ENCODE measurements at places on chromosomes 7 and 10.
A peak's percentile ranks its signal among the peaks of the same experiment; 100 is the strongest.

DNA sequence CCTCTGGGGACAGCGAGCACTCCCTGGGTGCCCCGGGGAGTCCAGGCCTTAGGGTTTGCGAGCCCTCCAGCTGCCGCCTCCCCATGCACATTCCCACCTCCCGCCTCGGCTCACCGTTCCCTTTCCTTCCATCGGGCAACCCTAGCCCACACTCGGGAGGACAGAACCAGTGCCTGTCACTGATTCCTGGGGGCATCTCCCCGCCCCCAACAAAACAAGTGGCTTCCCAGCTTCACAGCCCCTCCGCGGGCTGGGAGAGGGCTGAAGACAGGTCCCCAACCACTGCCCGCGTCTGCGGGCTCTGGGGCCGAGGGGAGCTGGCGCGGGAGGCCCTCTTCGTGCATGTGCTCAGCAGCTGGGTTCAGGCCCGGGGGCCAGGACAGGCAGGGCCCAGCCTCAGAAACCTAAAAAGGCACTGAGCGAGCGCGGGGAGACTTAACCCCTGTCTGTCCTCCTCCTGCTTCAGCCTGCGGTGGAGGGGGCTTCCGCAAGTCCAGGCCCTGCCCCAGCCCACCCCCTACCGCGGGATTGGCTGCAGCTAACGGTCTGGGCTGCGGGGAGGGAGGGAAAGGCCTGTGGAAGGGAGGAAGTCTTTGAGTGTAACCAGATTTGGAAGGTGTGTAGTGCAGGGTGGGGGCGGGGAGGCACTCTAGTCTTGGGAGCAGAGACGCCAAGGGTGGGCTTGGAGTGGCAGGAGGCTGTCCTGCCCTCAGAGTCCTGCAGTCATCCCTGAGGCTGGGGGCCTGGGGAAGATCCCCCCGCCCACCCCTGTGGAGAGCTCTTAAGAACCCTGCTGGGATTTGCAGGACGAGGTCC lies 1.2 kb downstream of the FLNC start:
- no peak for DNase-seq

DNA sequence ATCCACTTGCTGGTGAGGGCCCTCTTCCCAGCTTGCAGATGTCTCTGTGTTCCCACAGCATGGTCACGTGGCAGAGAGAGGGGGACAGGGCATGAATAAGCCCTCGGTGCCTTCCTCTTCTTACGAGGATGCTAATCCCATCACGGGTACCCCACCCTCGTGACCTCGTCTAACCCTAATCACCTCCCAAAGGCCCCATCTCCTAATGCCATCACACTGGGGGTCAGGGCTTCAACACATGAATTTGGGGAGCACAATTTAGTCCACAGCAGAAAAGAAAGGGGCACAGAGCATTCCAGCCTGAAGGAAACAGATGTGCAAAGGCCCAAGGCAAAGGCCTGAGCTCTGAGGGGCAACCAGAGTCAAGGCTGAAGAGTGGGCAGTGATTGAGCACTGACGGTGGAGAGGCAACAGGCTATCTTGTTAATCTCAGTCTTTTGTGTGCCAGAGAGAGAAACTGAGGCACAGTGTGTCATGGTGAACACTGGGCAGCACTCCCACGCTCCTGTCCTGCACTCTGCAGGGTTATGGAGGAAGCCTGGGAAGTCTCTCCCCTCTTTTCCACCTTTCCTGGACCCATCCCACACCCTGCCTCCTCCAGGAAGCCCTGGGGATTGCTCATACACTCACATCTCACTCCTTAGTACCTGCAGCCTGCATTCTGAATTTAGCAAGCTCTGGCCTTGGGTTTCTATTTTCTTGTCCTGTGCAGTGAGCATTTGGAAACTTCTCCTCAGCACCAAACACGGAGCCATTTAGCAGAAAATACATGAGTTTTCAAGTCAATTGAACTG lies 49.0 kb downstream of the ALOX5 start:
- DNase-seq, result no peak

- DNase-seq, result no peak
These were observed 147.1 kb downstream of the ITGA8 start for GRCh38 chr10:15572531-15573045.

DNA sequence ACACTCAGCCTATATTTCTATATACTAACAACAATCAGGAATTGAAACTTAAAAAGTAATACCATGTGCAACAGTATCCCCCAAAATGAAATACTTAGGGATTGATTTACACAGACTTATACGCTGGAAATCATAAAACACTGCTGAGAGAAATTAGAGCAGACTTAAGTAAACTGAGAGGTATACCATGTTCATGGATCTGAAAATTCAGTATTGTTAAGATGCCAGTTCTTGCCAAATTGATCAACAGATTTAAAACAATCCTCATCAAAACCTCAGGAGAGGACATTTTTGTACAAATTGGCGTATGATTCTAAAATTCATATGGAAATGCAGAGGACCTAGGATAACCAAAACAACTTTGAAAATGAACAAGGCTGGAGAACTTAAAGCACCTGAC lies 37.3 kb downstream of the DCLRE1C start:
- no peak for DNase-seq

- DNase-seq, result no peak
These were observed 31.6 kb downstream of the ST7 start for GRCh38 chr7:116984917-116985316.

GRCh38 chr7:4744391-4745264 lies 30.8 kb upstream of the AP5Z1 start:
- DNase-seq, result peak; percentile 81

DNA sequence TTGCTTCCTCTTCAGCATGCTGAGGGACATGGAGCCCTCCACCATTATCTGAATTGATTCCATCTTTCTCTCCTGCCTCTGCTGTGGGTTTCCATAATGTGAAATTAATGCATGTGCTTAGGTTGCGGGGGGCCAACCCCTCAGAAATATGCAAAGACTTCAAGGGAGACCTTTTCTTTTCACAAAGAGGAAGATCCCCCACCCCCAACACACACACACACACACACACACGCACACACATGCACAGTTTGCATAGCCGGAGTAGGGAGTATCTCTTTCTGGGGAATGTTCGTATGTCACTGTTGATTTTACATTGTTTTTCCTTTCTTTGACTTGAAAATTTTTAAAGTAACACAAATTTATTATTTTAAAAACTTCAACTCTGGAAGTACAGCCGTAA lies 193.5 kb downstream of the MGMT start:
- no peak for DNase-seq

- DNase-seq, result no peak
These were observed 91.3 kb downstream of the PARD3 start for GRCh38 chr10:34723750-34724149.

DNA sequence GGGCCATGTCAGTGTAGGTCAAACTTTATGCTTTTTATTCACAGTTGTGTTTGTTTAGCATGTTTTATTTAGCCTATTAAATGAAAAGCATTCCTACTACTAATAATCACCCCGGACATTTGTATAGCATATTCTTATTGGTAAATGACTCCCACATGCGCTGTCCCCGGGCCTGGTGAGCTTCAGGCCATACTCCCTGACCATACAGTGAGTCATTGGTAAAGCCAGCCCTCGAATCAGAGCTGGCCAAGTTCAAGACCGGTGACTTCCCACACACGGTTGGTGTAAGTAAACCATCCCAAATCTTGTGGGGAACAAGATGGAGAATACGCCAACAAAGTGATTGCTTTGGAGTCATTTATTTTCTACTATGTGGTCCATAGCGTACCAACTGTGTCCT lies 238.7 kb upstream of the TCF7L2 start:
- DNase-seq, result no peak

DNA sequence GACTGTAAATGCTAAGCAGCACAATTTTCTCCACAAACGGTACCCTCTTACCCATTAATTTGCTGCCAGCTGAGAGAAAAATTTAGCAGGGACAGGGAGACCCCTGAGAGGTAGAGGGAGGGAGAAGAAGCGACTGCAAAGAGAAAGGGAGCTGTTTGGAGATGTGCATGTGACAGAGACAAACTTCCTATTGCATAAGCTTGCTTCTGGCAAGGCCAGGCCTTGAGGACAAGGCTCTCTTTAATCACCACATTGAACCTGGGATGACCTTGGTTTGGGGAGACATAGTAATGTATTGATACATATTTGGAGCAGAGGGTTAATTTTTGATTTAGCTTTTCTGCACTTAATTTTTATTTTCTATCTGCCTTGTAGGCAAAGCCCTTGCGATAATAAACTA lies 31.1 kb upstream of the HIBADH start:
- no peak for DNase-seq

GRCh38 chr7:141617280-141617679 lies 66.1 kb downstream of the AGK start:
- DNase-seq, result no peak

GRCh38 chr10:74730246-74730645 lies 96.2 kb upstream of the KAT6B start:
- no peak for DNase-seq

GRCh38 chr7:70923181-70923845 lies 208.6 kb upstream of the GALNT17 start:
- no peak for DNase-seq

GRCh38 chr7:144649120-144649519 lies 186.7 kb downstream of the TPK1 start:
- DNase-seq, result no peak

DNA sequence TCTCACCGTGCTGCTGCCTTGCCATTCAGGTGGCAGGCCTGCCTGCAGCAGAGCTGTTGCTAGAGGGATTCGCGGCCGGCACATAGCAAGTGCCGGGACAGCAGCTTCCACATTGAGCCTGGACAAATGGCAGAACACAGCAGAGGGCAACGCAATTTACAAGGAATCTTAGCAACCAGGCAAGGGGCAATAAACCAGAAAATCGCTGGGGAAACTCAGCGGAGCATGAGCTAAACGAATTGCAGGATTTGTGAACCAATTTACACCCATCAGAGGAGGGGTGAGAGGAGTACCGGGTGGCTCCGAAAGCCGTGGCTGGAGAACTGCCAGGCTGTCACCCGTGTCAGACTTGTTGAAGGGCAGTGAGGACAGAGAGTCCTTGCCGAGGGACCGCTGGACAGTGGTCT lies 58.6 kb upstream of the LOXL4 start:
- no peak for DNase-seq

GRCh38 chr10:55852900-55853299 lies 508.2 kb downstream of the ZWINT start:
- DNase-seq, result no peak

- DNase-seq, result no peak
These were observed 16.3 kb downstream of the TES start for GRCh38 chr7:116226664-116227063.

DNA sequence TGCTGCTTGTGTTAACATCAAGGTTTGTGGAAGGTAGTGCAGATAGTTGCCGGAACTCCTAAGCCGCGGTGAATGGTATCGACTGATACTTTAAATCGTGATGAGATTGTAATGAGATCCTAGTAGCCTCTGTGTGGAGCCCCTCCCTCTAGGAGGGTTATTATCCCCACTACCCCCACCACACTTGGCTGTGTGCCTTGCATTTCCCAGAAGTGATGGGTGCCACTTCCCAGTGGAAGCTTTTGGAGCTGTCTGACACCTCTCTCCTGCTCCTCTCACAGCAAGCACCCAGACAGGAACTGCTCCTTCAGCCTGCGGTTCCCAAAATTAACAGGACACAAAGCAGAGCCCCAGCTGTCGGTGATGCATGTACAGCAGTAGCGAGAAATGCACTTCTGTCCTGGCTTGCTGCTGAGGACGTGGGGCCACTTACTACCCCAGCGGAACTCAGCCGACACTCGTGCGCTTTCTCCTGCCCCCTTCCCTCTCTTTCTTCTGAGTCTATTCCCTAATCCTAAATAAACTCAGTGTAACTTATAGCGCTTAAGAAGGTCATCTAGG lies 52.5 kb downstream of the PRKAG2 start:
- no peak for DNase-seq

DNA sequence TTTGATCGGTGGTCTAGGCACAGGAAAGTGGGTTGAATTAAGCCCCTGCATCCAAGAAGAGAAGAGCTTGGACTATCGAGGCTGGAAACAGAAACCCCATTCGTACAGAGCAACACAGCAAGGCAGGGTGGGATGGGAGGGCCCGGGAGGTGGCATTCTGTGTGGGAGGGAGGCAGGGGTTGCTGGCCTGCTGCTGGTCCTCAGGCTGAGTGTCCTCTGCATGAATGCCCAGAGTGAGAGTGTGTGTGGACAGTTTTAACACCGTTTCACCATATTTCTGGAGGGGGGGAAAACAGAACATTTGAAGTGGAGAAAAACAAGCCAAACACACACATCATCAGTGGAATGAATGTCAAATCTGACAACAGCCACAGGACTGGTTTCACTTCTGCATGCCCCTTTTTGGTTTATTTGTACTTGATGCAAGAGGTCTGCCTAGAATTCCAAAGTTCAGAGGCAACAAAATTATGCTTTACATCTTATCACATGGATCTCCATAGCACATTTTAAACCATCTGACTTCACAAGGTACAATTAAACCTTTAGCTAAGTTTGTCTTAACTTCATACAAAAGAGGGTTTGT lies 11.1 kb upstream of the ENO4 start:
- DNase-seq, result no peak

DNA sequence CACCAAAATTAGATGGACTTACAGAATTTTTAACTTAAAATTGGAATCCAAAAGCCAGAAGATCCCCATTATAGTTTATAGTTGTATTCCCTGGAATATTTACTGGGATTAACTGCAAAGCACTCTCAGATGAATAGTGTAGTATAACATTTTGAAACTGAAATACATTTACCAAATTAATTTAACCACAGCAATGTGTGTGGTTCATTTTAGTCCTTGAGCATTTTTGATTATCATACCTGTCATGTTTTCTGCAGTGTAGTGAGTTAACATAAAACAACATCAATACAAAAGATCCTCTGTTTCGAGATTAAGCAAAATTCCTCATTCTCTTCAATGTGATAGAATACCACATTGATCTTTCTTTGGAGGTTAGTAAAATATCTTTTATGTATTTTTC lies 3.7 kb downstream of the VIM start:
- no peak for DNase-seq

DNA sequence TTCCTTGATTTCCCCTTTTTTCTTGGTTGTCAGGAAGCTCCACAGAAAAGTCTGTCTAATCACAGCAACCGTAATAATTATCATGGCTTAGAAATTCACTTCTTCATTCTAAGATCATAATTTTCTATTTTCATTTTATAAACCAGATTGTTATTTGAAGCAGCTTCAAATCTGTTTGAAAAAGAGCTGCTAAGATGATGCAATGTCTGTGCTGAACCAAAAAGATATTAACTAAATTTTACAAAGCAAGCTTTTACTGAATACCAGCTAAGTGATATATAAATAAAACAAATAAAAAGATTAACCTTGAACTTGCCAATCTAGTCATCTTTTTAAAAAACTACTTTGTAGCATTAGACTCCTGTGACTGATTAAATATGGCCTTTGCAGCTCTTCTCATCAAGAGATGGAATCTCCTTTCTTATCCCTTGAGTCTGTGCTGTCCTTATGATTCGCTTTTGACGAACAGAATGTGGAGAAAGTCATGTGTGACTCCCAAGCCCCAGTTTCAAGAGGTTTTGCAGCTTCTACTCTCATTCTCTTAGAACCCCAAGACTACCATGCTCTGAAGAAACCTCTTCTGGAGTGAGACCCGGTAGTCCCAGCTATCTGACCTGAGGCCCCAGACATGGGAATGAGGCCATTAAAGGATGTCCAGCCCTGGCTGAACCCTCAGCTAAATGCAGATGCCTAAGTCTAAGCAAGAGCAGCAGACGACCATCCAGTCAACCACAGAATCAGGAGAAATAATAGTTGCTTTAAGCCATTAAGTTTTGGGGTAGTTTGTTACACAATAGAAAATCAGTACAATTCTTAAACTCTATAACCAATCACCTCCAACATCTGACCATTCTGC lies 14.4 kb downstream of the NAMPT start:
- DNase-seq, result no peak

All from activated CD4-positive, alpha-beta memory T cell treated with anti-CD3 and anti-CD28 coated beads for 36 hours (primary cell).